ENCODE measurements at places on chromosomes 2 and 18. TPM values are rescaled to one million over a fixed set of nuclear protein-coding genes. Genes with fewer than 3 reads are reported as not detected.

The GPR39 gene
- not detected for total RNA-seq

The NCKAP5 gene
- total RNA-seq, result 4.3 TPM

DNA sequence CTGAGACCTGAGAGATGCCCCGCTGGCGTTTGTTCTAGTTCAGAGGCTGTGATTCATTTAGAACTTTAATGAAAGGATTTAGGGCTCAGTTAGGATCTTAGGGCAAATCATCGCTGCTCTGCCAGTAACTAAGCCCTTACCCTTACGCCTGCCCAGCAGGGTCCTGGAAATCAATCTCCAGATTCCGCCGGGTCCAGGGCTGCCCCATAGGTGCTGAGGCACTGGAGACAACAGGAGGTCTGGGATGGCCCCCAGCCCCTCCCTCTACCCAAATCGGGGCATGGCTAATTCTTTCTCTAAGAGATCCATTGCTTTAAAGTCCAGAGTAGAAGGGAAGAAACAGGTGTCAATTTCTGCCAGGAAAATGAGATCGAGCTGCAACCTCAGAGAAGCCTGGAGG, 83.1 kb downstream of the SDC1 start:
- DNase-seq, result no peak

DNA sequence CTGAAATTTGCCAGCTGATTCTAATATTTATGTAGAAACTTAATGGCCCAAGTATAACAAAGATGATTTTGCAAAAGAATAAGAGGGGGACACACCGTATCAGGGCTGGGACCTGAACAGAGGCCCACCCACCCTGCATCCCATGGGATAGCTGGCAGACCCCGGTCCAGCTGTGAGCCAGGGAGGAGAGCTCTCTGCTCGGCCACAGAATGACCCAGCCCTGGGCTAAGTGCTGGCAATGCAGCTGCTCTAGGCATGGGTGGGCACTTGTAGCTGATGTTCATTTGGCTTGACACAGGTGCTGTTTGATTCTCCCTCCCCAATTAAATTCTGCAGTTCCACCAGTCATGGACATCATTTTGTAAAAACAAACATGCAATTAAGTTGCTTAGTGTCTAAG, 522.8 kb upstream of the RAB6C start:
- DNase-seq, result no peak

GRCh38 chr2:101305492-101306078, 2.9 kb downstream of the RNF149 start:
- DNase-seq, result no peak

Measured in Right ventricle myocardium inferior (tissue), 1 donor.